ENCODE measurements at places on chromosomes 11 and 22.

DNA sequence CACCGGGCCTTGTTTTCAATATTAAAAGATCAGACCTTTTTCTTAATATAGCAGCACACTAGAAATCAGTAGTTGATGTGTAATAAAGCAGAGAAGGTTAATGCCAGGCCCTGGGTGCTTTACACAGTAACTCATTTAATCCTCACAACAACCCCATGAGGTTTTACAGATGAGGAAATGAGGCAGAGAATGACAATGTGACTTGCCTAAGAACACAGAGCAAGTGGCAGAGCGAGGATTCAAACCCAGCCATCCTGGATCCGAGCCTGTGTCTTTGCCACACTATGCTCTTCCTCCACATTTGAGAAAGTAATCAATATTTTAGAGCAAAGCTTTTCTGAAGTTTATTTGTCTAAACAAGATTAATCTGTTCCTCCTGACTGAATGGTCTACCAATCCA lies 7.2 kb downstream of the JAML start:
- DNase-seq = no peak

DNA sequence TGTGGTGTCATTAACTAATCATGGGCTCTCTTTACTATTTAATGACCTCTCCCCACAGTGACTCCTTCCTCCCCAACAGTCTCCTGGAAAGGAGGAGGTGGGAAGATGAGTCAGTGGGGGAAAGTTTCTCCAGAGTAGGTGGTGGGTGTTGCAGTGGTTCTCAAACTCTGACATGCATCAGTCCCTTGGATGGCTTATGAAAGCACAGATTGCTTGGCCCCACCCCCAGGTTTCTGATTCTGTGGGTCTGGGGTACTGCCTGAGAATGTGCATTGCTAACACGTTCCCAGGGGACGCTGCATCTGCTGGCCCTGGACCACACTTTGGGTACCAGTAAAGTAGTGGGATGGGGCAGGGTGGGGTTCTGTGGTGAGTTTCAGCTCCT lies 9.8 kb downstream of the CD82 start:
- DNase-seq = no peak

DNA sequence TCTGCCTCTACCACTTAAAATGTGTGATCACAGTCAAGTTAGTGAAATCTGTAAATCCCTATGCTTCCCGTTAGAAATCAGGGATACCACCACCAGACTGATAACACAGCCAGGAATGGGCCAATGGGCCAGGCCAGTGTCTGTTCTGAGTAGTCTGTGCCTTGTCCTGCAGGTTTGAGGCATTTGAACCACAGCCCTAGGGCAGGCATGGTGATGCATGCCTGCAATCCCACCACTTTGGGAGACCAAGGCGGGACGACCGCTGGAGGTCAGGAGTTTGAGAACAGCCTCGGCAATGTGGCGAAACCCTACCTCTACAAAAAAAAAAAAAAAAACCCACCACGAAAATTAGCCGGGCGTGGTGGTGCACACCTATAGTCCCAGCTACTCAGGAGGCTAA lies 12.1 kb upstream of the AHNAK start:
- DNase-seq = no peak

DNA sequence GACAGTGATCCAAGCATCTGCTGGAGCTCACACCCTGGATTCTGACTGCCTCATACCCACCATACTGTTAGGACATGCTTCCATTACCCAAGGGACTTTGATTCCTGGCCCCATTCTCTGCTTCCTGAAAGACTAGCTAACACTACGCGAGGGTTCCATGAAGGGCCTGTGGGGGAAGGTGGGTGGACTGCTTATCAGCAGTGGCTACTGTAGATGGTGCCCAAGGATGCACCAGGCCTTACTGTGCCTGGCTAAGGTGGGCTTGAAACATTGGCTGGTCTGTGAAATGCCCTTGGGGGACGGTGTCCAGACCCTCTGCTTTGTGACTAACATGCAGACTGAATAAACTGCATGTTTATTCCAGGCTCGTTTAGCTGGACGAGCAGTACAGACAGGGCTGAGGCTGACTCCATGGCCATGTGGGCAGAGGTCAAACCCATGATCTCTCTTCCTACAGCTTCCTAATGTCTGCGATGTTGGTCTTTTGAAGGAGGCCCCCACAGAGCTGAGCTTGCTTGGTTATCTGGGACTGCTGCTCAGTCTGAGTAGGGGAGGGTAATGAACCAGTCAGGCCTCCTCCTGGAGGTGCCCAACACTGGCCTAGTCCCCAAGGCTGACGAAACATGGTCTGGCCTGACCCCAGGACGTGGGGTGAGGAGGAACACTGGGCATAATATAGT lies 48.3 kb upstream of the PHOX2A start:
- no peak for DNase-seq

DNA sequence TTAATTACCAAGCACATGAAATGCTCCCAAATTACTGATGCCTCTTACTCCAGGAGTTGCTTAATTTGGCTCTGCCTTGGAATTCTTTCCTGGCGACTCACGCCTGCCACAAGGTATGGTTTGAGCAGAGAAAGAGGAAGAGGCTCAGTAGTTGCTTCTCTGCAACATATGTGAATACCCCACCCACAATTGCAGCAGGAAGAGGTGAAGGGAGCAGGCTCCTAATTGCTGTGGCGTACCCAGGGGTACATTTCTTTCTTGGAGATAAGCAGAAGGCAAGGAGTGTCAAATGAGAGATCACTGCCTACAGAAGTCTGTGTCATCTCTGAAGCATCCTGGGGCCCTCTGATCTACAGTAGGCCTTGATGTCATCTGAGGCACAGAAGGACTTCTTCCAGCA lies 10.6 kb upstream of the NNMT start:
- DNase-seq = no peak

GRCh38 chr11:20002312-20003216 lies 157.7 kb downstream of the DBX1 start:
- DNase-seq = no peak

DNA sequence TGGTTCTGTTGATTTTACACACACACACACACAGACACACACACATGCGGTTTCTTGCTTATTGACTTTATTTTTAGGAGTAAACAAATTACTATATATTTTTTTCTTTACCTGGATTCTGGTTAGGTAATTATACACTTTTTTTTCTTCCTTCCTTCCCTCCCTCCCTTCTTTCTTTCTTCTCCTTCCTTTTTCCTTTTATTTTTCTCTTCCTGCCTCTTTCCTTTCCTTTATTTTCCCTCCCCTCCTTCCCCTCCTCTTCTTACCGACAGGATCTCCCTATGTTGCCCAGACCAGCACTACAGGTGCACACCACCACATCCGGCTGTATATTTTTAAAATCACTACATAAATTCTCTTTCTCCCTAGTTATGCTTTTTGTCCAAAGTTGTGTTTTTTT lies 3.1 kb upstream of the SPDYC start:
- DNase-seq = no peak

- DNase-seq = no peak
Measured at GRCh38 chr11:27688076-27688475, 12.2 kb downstream of the BDNF start.

GRCh38 chr22:29994027-29994715 lies 86.1 kb upstream of the HORMAD2 start:
- no peak for DNase-seq

GRCh38 chr22:17897426-17897825 lies 123.2 kb upstream of the BID start:
- no peak for DNase-seq

DNA sequence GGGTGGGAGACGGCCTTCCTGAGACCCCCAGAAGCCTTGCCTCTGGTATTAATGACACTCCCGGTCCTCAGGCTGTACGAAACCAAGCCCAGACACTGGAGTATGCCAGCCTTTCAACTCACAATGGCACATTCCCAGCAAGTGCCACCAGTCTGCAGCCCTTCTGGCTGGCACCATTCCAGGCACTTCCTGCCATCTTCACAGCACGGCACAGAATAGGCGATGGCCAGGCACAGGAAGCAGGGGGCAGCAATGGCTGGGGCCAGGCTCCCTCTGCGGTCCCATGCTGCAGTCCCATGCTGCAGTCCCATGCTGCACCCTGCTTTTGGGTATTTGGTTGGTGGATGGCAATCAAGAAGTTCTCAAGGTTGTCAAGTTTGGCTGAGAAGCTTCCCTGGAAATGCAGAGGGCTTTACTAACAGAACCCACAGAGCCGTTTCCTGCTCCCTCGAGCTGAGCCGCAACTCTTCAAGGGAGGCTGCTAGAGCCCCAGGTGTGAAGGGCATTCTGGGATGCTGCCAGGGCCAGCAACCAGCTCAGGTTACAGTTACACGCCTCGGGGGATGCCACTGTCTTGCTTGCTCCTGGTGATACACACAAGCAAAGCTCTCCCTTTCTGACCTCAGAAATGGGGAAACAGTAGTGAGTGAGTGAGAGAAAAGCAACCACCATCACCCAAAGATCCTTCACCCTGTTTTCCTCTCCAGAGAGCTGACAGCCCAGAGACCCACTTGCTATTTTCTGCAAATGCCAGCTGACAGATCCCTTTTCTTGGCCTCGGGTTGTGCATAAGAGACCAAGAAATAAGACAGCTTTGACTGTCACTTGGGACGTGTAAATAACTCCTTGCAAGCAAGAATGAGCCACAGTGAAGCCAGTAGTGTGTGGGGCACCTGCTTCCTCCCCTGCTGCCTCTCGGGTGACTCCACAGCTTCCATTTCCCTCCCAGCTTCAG lies 23.9 kb downstream of the LRFN4 start:
- no peak for DNase-seq

- DNase-seq = no peak
Measured at GRCh38 chr11:63445720-63446119, 45.2 kb downstream of the PLAAT5 start.

- no peak for DNase-seq
Measured at GRCh38 chr11:118921121-118921928, 4.4 kb downstream of the BCL9L start.

GRCh38 chr22:19807161-19807913 lies 46.8 kb downstream of the TBX1 start:
- DNase-seq = no peak

- peak; percentile 59 for DNase-seq
Measured at GRCh38 chr22:37464181-37464580, 22.0 kb downstream of the MFNG start.

DNA sequence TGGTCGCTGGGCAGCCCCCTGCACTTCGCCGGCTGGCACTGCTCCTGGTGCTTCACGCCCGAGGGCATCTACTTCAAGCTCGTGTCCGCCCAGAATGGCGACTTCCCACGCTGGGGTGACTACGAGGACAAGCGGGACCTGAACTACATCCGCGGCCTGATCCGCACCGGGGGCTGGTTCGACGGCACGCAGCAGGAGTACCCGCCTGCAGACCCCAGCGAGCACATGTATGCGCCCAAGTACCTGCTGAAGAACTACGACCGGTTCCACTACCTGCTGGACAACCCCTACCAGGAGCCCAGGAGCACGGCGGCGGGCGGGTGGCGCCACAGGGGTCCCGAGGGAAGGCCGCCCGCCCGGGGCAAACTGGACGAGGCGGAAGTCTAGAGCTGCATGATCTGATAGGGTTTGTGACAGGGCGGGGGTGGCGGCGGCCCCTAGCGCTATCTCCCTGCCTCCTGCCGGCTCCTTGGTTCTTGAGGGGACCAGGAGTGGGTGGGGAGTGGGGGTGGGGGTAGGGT lies 13.5 kb upstream of the MIEF1 start:
- no peak for DNase-seq

DNA sequence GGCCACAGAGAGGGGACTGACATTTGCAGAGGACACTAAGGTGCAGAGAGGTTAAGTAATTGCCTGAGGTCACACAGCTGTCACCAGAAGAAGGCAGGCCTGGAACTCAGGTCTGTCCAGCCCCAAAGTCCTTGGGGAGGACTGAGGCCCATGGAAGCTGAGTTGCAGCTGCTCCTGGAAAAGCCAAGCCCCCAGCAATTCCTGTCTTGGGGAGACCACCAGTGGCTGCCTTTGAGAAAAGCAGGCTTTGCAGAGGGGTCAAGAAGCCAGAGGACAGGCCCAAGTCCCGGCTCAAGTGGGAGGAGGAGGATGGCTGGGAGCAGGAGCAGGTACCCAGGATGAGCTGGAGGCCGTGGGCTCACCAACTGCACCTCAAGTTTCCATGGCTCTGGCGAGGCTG lies 3.4 kb downstream of the NFAM1 start:
- DNase-seq = no peak

GRCh38 chr11:132549561-132549960 lies 982.7 kb downstream of the OPCML start:
- no peak for DNase-seq

- no peak for DNase-seq
Measured at GRCh38 chr11:12263141-12263693, 114.2 kb upstream of the PARVA start.

DNA sequence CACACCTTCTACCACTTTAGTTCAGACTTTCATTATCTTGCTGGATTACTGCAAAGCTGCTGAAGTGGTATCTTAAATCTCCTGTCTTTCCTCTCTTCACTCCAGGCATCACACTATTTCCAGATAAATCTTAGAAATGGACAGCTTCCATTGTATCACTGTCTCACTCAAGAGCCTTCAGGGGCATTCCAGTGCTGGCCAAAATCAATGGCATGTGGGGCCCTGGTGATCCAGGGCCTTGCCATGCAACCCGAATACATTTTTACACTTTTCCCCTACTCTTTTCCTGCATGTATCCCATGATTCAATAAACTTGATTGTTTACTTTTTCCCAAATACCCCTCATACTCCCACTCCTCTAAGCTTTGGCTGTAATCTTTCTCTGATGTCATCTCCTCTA lies 39.4 kb upstream of the DEUP1 start:
- no peak for DNase-seq

GRCh38 chr11:7484131-7484530 lies 1.2 kb upstream of the OLFML1 start:
- no peak for DNase-seq

Data from GM10248 (cell line).